Stimulated activated CD8-positive, alpha-beta memory T cell treated with anti-CD3 and anti-CD28 coated beads, Interleukin-4, amount 100 ng/mL, for 1 hour (primary cell): ENCODE measurements at places on chromosomes 6 and 20.

DNA sequence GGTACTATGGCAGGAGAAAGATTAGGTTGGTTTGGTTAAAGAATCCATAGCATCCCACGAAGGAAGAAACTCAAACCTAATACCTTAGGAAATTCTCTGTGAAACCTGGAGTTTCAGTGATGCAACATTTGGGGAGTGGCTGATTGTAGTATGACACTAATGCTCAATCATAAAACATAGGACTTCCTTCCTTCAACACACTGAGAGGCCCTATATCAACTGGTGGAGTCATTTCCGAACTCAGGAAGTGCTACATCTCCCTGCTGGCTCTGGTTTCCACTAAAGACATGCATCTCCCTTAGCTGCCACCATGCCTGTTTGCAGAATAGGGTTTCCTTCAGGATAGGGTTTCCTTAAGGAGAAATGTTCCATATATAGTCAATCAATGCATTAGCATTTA lies 5.2 kb upstream of the MANEA start:
- DNase-seq: no peak

DNA sequence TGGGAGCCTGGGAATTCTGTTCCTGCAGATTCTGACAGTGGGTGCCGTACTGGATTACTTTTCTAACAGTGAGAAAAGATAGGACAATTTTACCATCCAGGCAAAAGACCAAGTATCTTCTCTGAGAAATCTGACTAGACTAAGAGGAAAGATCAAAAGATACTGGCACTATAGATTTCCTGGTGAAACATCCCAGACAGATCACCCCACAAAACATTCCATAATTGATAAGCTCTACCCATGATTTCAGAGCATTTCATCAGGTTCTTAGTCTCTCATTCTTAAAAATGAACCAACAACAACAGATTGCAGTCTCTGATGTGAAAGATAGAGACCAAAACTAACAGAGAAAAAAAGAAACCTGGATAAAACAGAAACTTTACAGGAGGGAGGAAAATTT lies 13.6 kb upstream of the UBR2 start:
- no peak for DNase-seq

DNA sequence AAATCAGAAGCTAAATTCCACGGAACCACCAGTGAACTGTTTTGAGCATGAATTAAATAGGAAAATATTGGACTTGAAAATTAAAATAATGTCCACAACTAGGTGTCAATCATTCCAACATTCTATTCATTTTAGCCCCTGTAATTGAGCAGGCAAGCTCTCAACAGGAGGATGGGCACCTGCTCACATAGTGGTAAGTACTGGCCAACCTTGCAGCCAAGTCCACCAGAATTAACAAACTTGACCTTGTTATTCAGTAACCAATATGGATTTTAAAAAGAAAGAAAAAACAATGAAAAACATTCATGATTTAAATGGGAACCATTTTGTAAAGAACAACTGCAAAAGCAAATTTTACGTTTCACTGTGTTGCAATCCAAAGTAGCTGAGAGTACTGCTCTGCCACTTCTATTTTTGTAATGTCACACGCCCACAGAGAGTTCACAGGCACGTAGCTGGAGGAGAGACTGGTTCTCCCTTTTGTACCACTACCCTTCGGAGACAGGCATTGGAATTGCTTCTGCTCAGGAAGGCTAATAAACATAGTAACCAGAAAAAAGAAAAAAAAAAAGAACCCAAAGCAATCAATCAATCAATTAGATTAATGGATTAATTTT lies 75.2 kb upstream of the F13A1 start:
- DNase-seq: no peak

GRCh38 chr6:107676042-107676441 lies 148.1 kb downstream of the SCML4 start:
- no peak for DNase-seq

- DNase-seq: no peak
Observed at GRCh38 chr6:30156262-30156599, 4.8 kb downstream of the TRIM10 start.

GRCh38 chr6:160248538-160248937 lies 10.1 kb downstream of the SLC22A2 start:
- DNase-seq: no peak

- no peak for DNase-seq
Observed at GRCh38 chr6:34587325-34587724, 31.2 kb upstream of the SPDEF start.

DNA sequence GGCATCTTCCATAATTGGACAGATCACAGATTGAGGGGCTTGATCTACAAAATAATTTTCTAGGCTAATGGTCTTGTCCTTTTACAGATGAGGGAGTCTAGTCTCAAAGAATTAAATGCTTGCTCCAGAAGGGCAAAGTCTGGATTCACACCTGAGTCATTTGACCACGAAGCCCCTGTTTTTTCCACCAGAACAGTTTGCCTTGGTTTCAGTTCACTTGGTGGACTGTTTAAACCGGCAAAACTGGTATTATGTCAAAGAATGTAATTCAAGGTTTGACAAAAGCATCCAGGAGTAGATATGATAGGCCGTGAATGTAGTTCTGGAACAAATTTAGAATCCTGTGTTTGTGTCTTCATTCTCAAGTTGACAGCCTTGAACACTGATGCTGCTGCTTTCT lies 3.3 kb downstream of the MYO6 start:
- no peak for DNase-seq

GRCh38 chr6:150099953-150100352 lies 31.0 kb upstream of the ULBP3 start:
- DNase-seq: no peak

GRCh38 chr6:17556014-17556413 lies 44.1 kb upstream of the FAM8A1 start:
- no peak for DNase-seq

GRCh38 chr6:139330826-139331500 lies 39.2 kb upstream of the TXLNB start:
- no peak for DNase-seq

GRCh38 chr6:37628611-37629320 lies 68.9 kb downstream of the MDGA1 start:
- DNase-seq: no peak

DNA sequence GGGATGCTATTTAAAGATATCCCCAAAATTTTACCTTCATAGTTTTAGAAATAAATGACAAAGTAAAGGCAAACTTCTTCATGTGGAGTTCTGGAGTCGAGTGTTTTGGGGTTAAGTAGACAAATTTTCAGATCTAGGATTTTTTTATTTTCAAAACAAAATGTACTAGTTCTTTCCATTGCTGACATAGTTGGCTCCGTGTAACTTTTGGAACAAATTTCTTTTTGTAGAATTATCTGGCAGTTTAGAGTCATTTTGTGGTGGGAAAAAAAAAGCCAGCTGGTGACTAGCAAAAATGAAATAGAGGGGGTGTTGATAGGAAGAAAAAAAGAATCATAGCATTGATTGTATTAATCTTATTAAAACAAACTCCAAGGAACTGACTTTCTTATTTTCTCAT lies 131.6 kb upstream of the TCF21 start:
- DNase-seq: no peak

DNA sequence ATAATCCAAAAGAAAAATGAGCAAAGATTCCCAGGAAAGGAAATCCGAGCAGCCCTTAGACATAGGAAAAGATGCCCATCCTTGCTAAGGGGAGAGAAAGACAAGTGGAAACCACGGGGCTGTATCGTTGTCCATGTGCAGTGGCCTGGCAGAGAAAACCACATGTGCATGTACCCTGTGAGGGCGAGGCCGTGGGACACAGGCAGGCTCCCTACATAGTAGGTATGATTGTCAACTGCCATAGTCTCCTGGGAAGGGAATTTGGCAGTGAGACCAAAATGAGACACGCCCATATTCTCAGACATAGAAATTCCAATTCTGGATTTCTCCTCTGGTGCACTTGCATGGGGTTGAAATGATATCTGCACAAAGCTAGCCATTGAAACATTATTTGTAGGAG lies 169.7 kb upstream of the SALL4 start:
- no peak for DNase-seq

DNA sequence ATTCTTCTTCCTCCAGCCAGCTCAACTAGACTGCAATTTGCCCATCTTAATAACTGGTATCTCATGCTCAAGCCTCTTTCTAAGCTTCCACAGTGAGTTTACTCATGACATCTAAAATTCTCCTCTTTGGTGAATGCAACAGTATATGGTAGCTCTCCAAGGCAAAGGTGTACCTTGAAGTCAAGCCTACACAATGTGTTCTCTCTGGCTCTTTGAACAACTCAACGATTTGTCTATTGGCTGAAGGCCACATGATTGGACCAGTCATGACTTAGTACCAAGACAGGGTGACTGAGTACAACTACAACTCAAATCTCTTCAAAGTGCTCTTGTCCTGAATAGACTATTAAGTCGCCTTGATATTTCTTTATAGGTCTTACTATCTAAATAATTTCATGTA lies 199.6 kb downstream of the PKHD1 start:
- no peak for DNase-seq

DNA sequence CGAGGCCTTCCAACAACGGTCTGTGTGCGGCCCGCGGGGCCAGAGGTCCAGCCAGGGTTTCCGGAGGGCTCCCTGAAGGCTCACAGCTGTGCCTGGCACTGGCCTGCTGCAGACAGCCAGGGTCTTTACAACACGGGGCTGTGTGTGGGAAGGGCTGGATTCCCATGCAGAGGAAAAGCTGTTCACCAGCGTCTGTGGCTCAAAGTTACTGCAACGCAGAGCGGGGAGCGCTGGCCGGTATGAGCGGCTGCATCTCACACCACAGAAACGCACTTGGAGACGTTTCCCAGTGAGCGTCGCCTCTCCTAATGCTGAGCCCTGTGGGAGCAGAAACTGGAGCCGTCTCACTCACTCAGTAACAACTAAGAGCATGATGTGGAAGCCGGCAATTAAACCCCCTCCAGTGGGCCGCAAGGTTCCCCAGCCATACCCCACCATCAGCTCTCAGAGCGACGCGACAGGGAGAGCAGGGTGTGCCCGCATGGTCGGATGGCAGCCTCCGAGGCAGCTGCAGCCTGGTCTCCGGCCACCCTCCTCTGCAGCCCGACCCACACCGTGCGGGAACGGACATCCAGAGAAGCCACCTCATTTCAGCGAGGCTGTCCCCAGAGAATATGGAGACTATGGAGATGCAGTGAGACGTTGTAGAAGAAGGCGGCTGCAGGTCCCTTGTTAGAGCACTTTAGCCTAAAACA lies 42.6 kb downstream of the DLL1 start:
- no peak for DNase-seq

DNA sequence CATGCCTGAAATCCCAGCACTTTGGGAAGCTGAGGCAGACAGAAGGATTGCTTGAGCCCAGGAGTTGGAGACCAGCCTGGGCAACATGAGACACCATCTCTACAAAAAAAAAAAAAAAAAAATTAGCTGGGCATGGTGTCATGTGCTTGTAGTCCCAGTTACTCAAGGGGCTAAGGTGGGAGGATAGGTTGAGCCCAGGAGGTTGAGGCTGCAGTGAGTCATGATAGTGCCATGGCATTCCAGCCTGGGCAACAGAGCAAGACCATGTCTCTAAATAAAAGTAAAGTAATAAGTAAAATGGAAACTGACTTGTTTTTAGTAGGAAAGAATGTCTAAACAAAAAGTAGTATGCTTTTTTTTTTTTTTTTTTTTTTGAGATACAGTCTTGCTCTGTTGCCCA lies 240.7 kb downstream of the ARID1B start:
- DNase-seq: no peak

DNA sequence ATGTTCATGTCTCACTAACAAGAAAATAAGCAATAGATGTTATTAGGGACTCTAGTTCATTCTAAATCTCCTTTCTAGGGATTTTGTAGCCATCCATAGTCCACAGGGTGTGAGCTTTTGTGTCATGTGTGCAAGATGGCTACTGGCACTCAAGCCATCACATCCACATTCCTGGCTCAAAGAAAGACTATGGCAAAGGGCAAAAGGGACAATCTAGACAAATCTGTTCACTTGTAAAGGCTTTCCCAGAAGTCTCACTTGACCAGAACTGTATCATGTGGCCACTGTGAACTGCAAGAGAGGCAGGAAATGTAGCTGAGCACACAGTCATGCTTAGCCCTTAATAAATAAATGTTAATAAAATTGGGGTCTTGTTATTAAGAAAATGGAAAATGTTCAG lies 212.6 kb upstream of the EXOC2 start:
- no peak for DNase-seq

DNA sequence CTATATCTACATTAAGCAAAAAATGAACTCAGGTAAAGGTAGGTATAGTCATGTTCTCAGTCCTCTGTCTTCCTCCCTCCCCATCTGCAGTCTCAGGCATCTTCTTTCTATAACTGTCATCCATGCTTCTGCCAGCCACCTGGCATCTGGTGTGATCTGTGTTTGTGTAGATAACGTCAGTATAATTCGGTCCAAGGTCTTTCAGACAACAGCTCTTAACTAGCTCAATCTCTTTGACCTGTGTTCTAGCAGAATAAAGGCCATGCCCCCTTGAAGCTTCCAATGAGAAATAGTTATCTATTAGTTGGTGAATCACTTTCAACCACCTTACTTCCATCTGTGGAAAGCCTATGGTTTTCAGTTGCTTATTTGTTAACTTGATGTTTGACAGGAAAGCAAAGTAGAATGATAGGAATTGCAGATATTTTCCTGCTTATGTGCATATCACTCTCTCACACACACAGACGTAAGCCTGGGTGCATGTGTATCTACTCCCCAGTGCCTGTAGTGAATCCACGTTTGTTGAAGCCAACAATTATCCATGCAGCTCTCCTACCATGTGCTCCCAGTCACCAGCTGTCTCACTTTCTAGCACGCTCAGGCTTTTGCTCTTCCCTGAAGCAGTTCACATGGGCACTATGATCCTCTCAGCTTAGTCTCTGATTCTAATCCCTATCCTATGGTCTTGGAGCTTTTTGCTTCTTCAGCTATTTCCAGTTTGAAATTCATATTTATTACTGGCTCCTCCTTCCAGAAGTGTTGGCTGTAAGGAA lies 433.7 kb upstream of the MANEA start:
- no peak for DNase-seq

DNA sequence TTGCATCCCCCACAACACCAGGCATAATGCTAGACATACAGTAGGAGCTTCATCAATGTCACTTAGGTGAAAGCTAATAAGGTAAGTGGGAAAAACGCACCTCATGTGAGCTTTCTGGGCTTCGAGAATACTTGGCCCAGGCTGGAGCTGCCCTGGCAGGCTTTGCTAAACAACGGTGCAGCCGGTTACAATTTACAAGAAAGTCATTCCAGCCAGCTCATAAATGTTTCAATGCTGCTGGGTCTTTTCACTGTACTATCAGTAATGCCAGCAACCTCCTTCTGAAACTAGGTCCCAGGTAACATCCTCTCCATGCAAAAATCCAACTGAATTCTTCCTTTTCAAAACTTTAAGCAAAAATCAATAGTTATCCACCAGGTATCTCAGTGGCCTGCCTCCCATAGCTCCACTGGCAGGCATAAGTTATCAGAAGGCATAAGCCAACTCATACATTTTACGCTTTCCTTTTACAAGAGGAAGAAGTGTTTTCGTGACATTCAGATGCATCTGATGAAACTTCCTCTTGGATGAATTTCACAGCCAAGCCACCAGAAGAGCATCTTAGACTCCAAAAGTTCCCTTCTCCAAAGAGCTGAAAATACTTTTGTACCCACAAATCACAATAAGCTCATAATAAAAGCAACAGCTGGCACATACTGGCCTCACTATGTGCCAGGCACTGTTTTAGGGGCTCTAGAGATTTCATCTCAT lies 56.3 kb downstream of the RTN4IP1 start:
- no peak for DNase-seq
